ENCODE measurements at places on chromosomes 2 and 18.

DNA sequence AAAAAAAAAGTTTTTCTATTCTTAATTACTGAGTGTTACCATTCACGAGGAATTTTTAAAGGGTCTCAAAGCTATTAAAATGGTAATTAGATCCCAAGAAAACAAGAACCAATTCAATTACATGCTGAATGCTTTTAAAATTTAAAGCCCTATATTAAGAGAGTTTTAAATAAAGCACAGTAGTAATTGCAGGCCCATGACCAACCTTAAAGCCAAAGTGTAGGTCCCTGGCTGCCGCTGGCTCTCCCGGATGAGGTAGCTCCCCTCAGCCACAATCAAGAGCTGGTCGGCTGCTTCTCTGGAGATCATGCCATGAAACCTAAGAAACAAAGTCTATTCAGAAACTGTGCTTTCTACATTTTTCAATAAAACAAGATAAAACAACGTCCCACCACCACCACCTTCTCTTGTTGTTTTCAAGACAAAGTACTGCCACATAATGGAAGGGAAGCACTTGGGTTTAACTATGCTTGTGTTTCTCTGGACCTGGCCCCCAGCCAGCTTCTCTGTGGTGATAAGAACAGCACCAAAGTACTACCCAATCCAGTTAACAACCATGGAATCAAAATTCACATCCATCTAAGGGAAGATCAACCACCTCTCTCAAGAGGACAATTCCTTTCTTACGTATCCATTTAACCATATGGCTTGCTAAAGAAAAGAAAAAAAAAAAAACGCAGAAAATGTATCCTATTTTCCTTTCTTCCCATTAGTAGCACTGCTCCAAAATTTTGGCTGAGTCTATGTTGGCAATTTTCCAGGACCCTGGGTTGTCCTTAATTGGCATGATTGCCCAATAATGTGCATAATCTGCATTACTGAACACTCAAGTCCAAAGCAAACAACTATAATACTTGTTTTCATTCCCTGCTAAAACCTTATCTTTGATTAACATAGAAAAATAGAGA, 90.1 kb downstream of the CHN1 start:
- DNase-seq = peak; percentile 73

DNA sequence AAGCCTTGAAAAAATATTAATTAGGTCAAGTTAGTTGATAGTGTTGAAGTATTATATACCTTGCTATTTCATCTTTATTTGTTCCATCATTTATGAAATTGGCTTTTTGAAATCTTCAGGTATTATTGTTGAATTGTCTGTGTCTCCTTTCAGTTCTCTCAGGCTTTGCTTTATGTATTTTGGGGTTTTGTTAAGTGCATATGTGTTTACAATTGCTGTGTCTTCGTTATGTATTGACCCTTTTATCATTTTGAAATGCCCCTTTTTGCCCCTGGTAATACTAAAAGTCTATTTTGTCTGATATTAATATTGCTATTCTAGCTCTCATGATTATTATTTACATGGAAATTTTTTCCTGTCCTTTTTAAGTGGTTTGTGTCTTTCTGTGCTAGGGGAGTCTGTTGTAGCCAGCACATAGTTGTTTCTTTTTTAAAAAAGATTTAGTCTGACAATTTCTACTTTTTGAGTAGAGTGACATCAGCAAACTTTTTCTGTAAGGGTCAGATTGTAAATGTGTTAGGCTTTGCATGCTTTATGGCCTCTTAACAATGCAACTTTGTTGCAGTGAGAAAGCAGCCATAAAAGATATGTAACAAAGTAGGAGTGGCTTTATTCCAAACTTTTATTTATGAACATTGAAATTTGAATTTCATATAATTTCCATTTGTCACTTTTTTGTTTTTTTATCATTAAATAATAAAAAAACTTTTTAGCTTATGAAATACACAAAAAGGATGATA, 19.9 kb downstream of the SOCS6 start:
- no peak for DNase-seq

DNA sequence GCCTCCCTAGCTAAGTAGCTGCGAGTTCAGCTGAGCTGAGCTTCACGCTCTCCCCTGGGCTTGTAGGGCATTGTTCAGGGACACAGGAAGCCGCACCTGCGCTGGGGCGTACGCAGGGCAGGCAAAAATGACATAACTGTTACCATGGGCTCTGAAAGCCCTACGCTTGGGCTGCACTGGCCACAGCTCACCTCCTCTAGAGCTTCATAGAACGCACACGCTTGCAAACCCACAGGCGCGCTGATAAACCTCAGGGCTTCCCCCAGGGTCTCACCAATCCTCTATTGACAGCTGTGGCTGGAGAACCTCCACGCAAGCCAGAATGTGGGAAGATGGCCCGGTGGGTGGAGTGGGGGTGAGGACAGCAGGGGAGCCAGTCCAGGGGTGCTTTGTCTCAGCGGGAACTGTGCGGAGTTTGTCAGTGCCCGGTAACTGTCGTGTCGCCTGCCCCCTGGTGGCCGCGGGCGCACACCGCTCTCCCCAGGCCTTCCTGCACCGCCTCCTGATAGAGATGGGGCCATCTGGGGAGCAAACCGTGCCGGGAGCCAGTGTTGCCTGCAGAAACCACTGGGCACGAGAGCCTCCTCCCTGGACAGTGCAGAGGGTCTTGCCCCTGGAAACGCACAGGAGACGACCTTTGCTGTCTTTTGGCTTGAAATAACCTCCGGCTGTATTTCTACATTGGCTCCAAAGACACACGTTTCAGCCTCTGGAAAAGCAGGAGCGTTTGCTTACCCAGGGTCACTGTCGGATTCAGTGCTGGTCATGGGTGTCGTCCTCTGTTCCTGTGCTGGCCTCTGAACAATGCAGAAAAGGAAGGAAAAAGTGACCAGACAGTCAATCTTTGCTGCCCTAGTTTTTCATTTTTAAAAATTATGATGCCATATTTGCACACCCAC, 17.0 kb upstream of the CIDEA start:
- peak; percentile 88 for DNase-seq

GRCh38 chr18:23108496-23108895, 26.8 kb upstream of the CABLES1 start:
- no peak for DNase-seq
